ENCODE measurements at places on chromosomes 2 and 18.

DNA sequence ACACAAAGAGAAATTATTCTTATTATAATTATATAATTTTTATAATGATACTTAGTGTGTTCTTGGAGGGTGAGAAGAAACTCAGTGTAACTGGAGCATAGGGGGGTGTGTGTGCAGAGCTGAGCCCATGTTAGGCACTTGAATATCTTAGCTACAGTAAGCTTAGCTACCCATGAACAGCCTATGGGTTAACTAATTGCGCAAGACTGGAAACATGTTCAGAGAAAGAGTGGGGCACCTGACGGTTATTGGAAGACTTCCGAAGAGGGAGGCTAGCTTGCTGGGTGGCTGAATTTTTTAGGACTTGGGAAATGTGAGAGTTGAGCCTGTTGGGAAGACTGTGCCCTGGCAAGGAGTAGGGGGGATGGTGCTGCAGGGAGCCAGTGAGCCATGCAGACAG is 229.2 kb downstream of the SLC4A3 start:
- DNase-seq = no peak

GRCh38 chr2:70767699-70768589 is at the start of gene ADD2:
ADD2 (minus strand) TSS chr2:70768200; CDS start chr2:70706408, 61,792 bp downstream.
- peak; percentile 15 for DNase-seq

- DNase-seq = peak; percentile 9
Measured at GRCh38 chr2:19312949-19313348, 45.5 kb downstream of the OSR1 start.

DNA sequence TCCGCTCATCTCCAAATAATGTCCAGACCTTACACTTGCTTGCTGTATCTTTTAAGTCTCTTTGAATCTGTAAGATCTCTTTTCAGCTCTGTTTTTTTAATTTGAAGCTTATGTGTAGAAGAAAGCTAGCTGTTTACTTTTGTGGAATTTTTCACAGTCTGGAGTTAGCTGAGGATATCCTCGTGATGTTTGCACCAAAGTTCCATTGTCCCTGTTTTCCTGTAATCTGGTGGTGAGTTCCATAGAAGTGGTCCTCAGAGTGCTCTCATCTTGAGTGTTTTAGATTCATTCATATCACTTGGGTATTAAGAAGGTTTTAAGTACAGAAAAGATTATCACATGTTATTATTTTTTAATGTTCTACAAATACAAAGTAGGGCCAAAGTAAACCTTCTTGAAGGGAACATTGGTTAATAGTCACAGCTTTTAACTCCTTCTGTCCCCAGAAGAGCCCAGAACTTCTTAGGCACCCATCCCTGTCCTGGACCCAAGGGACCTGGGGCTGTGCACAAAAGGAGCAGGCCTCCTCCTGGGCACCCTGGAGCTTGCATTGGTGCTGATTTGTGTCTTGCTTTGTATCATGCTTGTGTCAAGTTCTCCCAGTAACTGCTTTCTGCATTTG is 15.0 kb downstream of the MLPH start:
- no peak for DNase-seq

GRCh38 chr2:64854773-64855237 is 134.4 kb upstream of the SLC1A4 start:
- DNase-seq = no peak

GRCh38 chr2:54741250-54741649 is 17.8 kb downstream of the EML6 start:
- peak; percentile 18 for DNase-seq

GRCh38 chr2:241163601-241164118 is 13.4 kb downstream of the PPP1R7 start:
- no peak for DNase-seq

DNA sequence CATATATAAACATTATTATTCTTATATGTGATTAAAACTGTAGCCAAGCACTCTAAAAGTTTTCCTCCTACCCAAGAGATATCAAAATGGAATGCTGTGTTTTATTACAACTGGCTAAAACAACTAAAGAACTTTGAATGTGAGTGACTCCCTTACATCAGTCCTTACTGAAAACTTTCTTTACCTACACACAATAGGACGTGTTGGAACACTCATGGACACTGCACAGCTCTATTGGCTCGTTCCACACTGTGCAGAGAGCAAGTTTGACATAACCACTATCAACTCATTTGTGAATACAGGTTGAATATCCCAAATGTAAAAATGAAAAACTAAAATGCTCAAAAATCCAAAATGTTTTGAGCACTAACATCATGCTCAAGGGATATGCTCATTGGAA is 650.6 kb downstream of the SLC4A3 start:
- peak; percentile 44 for DNase-seq

GRCh38 chr2:43184339-43184895 is 42.0 kb downstream of the ZFP36L2 start:
- DNase-seq = peak; percentile 97

DNA sequence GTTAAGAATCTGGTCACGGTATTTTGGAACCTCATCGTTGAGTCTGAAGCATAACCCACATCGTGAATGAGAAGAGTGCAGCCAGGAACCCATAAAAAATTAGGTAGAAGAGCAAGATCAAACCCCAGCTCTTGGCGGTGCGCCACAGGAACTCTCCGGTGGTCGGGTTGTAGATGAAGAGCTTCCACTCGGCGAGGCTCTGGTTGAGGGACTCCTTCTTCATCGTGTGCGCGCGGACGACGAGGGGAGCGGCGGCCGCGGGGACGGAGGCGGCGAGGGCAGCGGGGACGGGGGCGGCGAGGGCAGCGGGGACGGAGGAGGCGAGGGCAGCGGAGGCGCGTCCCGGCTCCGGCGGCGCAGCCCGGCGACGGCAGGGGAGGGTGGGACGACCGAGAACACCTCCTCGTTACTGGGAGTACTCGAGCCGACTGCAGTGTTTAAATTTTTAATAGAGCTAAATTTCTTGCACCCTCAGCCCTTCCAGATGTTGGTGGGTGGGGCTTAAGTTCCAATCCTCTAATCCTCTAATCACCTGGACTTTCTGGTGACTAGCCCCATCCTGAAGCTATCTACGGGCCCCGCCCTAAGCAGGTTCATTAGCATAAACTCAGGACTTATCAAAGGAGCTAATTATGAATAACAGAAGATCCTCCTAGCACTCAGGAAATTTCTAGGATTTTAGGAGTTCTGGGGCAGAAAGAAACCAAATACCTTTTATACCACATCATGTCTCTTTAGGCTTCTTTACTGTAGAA is 20.4 kb upstream of the PAPOLG start:
- no peak for DNase-seq

- no peak for DNase-seq
Measured at GRCh38 chr18:23735021-23735464, 45.8 kb downstream of the LAMA3 start.

DNA sequence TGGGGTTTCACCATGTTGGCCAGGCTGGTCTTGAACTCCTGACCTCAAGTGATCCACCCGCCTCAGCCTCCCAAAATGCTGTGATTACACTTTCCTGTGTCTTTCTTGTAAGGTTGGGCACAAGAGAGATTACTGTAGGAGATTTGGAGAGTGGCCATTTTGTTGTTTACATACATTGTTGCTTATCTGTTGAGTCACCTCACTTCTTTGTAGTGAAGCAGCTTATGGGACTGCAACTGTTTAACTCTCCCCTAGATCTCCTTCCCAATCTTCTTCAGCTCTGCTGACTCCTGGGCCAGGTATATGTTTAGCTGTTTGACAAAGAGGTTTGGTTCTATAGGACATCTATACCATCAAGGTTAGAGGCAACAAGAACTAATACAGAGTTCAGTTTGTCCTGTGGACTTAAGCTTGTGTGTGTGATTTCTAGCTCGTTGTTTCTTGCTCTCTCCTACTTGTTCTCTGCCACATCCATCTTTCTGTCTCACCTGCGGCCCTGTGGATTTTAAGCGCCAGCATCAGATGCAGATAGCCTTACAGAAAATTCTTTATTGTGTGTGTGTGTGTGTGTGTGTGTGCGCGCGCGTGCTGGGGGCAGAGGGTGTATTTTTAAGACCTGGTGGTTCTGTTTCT is 95.4 kb downstream of the HAUS1 start:
- no peak for DNase-seq

- peak; percentile 17 for DNase-seq
Measured at GRCh38 chr2:67057901-67058703, 339.0 kb upstream of the ETAA1 start.

DNA sequence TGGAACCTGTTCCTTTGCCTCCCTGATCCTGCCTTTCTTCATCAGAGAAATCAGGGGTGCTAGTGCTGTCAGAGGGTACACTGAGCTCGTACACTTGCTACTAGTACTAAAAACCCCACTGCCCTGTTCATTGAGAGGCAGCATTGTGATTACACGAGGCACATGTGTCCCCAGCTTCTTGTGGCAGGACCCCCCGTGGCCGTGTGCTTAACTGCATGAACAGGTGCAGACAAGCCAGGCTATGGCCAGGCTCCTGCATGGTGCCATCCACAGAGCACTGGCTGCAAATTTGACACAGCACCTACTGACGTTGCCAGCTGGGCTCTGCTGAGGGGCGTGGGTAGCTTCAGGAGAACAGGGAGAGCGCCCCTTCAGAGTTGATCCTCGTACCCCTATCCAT is 248.4 kb downstream of the GLI2 start:
- DNase-seq = no peak
